Uterus (tissue), 4 donors: ENCODE measurements at places on chromosomes 3 and 15. TPM values are rescaled to one million over a fixed set of nuclear protein-coding genes. Genes with fewer than 3 reads are reported as not detected.

GRCh38 chr3:171508676-171509075 lies 48.5 kb upstream of the TNIK start:
- no peaks in the 10 kb centered on the region for H3K27me3 ChIP-seq
- DNase-seq, result no peak
- H3K4me1 ChIP-seq, result no peaks in the 10 kb centered on the region
- no peak overlapping the region for H3K27ac ChIP-seq
- H3K4me3 ChIP-seq, result no peak overlapping the region

MEX3B gene
- 0.59 TPM for total RNA-seq

GRCh38 chr3:133966954-133967353 lies 62.8 kb downstream of the SLCO2A1 start:
- no peak for DNase-seq
- no peaks in the 10 kb centered on the region for H3K36me3 ChIP-seq
- no peak overlapping the region for H3K27ac ChIP-seq
- H3K27me3 ChIP-seq, result no peaks in the 10 kb centered on the region

GRCh38 chr15:100878648-100879047 lies 983 bp upstream of the ALDH1A3 start:
- no peak overlapping the region for H3K27ac ChIP-seq
- no peak for DNase-seq
- H3K4me1 ChIP-seq, result peaks cover 6% of the 10 kb centered on the region
- H3K4me3 ChIP-seq, result no peak overlapping the region
- no peaks in the 10 kb centered on the region for H3K36me3 ChIP-seq

CTXN2 gene
- not detected for total RNA-seq

REC114 gene
- not detected for total RNA-seq

DIPK2A gene
- total RNA-seq, result 23.9 TPM

- H3K27me3 ChIP-seq, result no peaks in the 10 kb centered on the region
- no peaks in the 10 kb centered on the region for H3K36me3 ChIP-seq
- no peak for DNase-seq
- H3K27ac ChIP-seq, result no peak overlapping the region
- no peaks in the 10 kb centered on the region for H3K4me1 ChIP-seq
Observed at GRCh38 chr15:72758182-72758581, 25.4 kb downstream of the ADPGK start.

GRCh38 chr3:143287403-143287802 lies 167.8 kb downstream of the CHST2 start:
- no peaks in the 10 kb centered on the region for H3K36me3 ChIP-seq
- H3K4me3 ChIP-seq, result no peak overlapping the region
- H3K27me3 ChIP-seq, result no peaks in the 10 kb centered on the region

- H3K4me1 ChIP-seq, result no peaks in the 10 kb centered on the region
- no peak overlapping the region for H3K27ac ChIP-seq
- H3K36me3 ChIP-seq, result no peaks in the 10 kb centered on the region
Observed at GRCh38 chr15:48962662-48963523, 826 bp downstream of the SHC4 start.

GRCh38 chr3:191634902-191635301 lies 173.9 kb downstream of the PYDC2 start:
- no peak for DNase-seq
- H3K4me3 ChIP-seq, result no peak overlapping the region
- H3K4me1 ChIP-seq, result no peaks in the 10 kb centered on the region

DNA sequence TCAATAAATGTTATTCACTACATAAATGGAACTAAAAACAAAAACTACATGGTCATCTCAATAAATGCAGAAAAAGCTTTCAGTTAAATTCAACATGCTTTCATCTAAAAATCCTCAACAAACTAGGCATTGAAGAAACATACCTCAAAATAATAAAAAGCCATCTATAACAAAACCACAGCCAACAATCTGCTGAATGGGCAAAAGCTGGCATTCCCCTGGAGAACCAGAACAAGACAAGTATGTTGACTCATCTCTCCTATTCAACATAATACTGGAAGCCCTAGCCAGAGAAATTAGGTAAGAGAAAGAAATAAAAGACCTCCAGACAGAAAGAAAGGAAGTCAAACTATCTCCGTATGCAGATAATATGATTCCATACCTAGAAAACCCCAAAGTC lies 759.9 kb downstream of the EPHA3 start:
- no peaks in the 10 kb centered on the region for H3K36me3 ChIP-seq
- no peak for DNase-seq
- no peak overlapping the region for H3K4me3 ChIP-seq
- H3K27ac ChIP-seq, result no peak overlapping the region

DNA sequence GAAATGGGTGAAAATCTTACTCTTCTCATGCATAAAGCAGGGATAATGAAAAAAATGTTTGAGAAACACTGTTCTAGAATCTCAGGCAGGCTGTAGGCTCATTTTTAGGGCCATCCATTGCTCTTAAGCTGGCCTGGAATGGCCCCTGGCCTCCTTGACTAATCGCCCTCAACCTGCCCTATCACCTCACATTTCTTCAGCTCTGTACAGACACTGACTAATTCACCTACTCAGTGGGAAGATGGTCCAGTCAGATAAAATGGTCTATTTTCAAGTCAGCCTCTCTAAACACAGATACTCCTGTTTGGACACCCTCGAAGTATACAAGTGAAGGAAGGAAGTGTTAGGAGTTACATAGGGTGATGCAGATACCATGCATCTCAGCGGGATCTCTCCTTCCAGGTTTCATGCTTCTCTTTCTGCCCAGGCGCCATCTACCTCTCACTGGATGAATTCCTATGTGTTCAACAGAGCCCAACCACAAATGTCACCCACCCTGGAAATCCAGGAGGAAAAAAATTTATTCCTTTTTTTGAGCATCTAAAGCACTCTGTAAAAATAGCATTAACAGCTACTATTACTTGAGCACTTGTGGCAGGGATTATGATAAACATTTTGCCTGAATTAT lies 12.1 kb downstream of the FMN1 start:
- H3K36me3 ChIP-seq, result no peaks in the 10 kb centered on the region
- no peak overlapping the region for H3K27ac ChIP-seq
- no peaks in the 10 kb centered on the region for H3K4me1 ChIP-seq
- DNase-seq, result no peak

DNA sequence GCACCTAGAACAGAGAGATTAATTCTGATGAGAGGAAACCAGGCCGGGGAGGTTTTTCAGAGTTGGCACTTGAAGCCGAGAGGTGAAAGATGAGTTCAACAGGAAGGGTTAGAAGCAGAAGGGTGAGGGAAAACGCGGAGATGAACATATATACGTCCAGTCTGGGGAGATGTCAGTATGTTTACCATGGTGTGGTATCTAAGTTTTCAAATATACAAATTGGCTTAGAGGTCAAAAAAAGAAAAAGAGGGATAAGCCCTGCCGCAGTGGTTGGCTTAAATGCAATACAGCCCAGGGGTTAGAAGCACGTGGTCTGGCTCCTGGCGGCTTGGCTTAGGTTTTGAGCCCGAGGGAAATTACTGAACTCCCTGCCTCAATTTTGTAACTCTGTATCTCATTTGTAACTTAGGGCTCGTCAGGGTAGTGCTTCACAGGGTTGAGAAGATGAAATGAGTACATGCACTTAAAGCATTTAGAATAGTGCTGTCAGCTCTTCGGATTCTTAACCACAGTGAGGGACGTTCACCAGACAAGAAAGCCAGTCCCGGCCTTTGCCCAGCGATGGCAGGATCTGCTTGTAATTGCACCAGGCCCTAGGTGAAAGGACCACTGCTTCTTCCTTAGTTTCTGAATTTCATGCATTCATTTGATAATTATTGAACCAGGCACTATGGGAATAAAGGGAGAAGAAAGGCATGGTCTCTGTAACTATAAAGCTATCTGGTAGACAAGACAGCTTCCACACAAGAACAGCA lies 6.4 kb downstream of the HES1 start:
- no peaks in the 10 kb centered on the region for H3K27me3 ChIP-seq
- no peaks in the 10 kb centered on the region for H3K36me3 ChIP-seq
- peaks cover 18% of the 10 kb centered on the region for H3K4me1 ChIP-seq
- DNase-seq, result peak; percentile 70
